ENCODE measurements at places on chromosomes 5 and 9. TPM values are rescaled to one million over a fixed set of nuclear protein-coding genes. Genes with fewer than 3 reads are reported as not detected.

The CD274 gene
- 1.2 TPM for polyA plus RNA-seq

The WNT8A gene
- not detected for polyA plus RNA-seq

The MPDZ gene
- polyA plus RNA-seq, result 78.7 TPM

The SHISAL2B gene
- polyA plus RNA-seq, result 9.3 TPM

The CDH18 gene
- 1.0 TPM for polyA plus RNA-seq

The PCDHA7 gene
- 0.63 TPM for polyA plus RNA-seq

The OR5C1 gene
- polyA plus RNA-seq, result not detected

The IRGM gene
- polyA plus RNA-seq, result 0.94 TPM

The DNM1 gene
- 47.7 TPM for polyA plus RNA-seq

The SH2D3C gene
- 33.2 TPM for polyA plus RNA-seq

The C9orf153 gene
- polyA plus RNA-seq, result 1.4 TPM

The SLC6A18 gene
- 0.09 TPM for polyA plus RNA-seq

The PCDHGB2 gene
- polyA plus RNA-seq, result 4.2 TPM

The LOX gene
- 18.5 TPM for polyA plus RNA-seq

The DMRT3 gene
- not detected for polyA plus RNA-seq

The PCDHB4 gene
- 2.9 TPM for polyA plus RNA-seq

The S1PR3 gene
- 113 TPM for polyA plus RNA-seq

The MLANA gene
- polyA plus RNA-seq, result 1.6 TPM

The C9orf50 gene
- 0.34 TPM for polyA plus RNA-seq

The SPATA31A3 gene
- polyA plus RNA-seq, result not detected

The SLC26A2 gene
- 18.8 TPM for polyA plus RNA-seq

Measured in right lung (tissue), 10 donors.